HCT116 (cell line): ENCODE measurements at places on chromosomes 16 and 17. TPM values are rescaled to one million over a fixed set of nuclear protein-coding genes. Genes with fewer than 3 reads are reported as not detected.
A peak's percentile ranks its signal among the peaks of the same experiment; 100 is the strongest.

GRCh38 chr16:53576904-53577303 is 73.9 kb upstream of the AKTIP start:
- DNase-seq = no peak
- no peak overlapping the region for H3K4me3 ChIP-seq
- H3K27ac ChIP-seq = no peak overlapping the region
- no peaks in the 10 kb centered on the region for H3K27me3 ChIP-seq
- no peaks in the 10 kb centered on the region for H3K36me3 ChIP-seq
- H3K4me1 ChIP-seq = no peaks in the 10 kb centered on the region

- H3K27ac ChIP-seq = no peak overlapping the region
- H3K4me1 ChIP-seq = no peaks in the 10 kb centered on the region
- no peaks in the 10 kb centered on the region for H3K36me3 ChIP-seq
- DNase-seq = no peak
- no peak overlapping the region for H3K4me3 ChIP-seq
These were observed 24.6 kb downstream of the CACNG1 start for GRCh38 chr17:67068999-67069398.

DNA sequence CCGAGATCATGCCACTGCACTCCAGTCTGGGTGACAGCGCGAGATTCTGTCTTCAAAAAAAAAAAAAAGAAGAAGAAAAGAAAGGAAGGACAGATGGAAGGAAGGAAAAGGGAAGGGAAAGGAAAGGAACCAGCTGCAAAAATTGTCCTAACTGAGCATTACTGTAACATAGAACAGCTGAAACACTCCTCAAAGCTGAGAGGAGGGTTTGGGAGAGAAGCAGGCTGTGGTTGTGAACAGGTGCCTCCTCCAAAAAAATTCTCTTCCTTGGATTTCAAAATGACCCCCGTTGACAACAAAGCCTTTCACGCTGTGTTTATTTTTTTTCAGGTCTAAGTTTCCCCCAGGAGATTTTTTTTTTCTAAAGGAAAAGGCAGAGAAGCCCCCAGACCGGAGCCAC is 541.4 kb downstream of the WWOX start:
- H3K4me3 ChIP-seq = no peak overlapping the region
- no peak for DNase-seq
- H3K27me3 ChIP-seq = no peaks in the 10 kb centered on the region
- no peaks in the 10 kb centered on the region for H3K36me3 ChIP-seq
- H3K27ac ChIP-seq = no peak overlapping the region

- peaks cover 18% of the 10 kb centered on the region; the same call in 1 of the 2 replicates for H3K36me3 ChIP-seq
- H3K4me1 ChIP-seq = peaks cover 44% of the 10 kb centered on the region
- peak overlapping the region; percentile 86 for H3K4me3 ChIP-seq
- DNase-seq = no peak
- H3K27me3 ChIP-seq = no peaks in the 10 kb centered on the region
- peak overlapping the region; percentile 95 for H3K27ac ChIP-seq
These were observed 567 bp downstream of the UBB start for GRCh38 chr17:16381496-16381820.

MARCHF10 gene
- not detected for total RNA-seq

- no peak for DNase-seq
- H3K4me3 ChIP-seq = peak overlapping the region; percentile 67
- H3K36me3 ChIP-seq = no peaks in the 10 kb centered on the region
- peak overlapping the region; percentile 75; the same call in 1 of the 2 replicates for H3K27ac ChIP-seq
- no peaks in the 10 kb centered on the region for H3K27me3 ChIP-seq
- H3K4me1 ChIP-seq = peaks cover 19% of the 10 kb centered on the region
These were observed 823 bp downstream of the TNRC6C start for GRCh38 chr17:77959126-77959925.

MYCBPAP gene
- total RNA-seq = not detected

KRT15 gene
- total RNA-seq = 37.1 TPM

GRCh38 chr17:81686614-81687013 is 2.8 kb downstream of the HGS start:
- H3K27ac ChIP-seq = peak overlapping the region; percentile 0; the same call in 1 of the 2 replicates
- H3K4me1 ChIP-seq = peaks cover 18% of the 10 kb centered on the region
- no peak overlapping the region for H3K4me3 ChIP-seq
- DNase-seq = no peak
- peaks cover 26% of the 10 kb centered on the region for H3K36me3 ChIP-seq
- H3K27me3 ChIP-seq = no peaks in the 10 kb centered on the region

DNA sequence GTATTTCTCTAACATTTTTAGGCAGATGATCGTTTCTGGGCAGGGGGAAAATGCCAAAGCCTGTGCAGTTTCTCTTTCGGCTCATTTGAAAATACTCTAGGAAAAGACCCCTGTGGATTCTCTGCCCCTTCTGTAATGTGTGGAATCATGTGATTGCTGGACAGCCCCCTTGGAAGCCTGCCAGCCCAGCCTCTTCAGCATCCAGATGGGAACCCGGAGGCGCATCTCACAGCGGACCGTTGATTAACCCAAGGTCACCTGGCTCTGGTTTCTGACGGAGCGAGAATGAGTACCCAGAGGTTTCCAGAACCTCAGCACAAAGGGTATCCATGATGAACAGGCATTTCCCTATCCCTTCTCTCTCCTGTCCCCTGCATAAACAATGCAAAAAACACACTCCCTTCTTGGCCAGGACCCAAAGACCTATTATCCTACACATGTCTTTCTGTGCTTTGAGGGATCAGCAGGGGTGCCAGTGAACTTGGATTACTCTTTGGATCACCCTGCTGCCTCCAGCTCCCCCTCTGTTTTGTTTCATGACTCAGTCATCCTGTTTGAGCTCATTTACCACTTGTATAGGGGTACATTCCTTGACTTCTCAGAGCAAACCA is 957.1 kb upstream of the RBFOX1 start:
- H3K27ac ChIP-seq = no peak overlapping the region
- DNase-seq = no peak
- no peak overlapping the region for H3K4me3 ChIP-seq
- H3K4me1 ChIP-seq = no peaks in the 10 kb centered on the region
- H3K27me3 ChIP-seq = no peaks in the 10 kb centered on the region

GRCh38 chr16:11187522-11188023 is 68.4 kb downstream of the SOCS1 start:
- H3K36me3 ChIP-seq = no peaks in the 10 kb centered on the region
- no peak for DNase-seq
- H3K4me1 ChIP-seq = peaks cover 23% of the 10 kb centered on the region
- no peak overlapping the region for H3K4me3 ChIP-seq
- no peaks in the 10 kb centered on the region for H3K27me3 ChIP-seq

- DNase-seq = no peak
- 0 out of 2 replicates have a peak, but pooled peaks cover 5% of the 10 kb centered on the region for H3K36me3 ChIP-seq
- no peak overlapping the region for H3K27ac ChIP-seq
- no peak overlapping the region for H3K4me3 ChIP-seq
- no peaks in the 10 kb centered on the region for H3K27me3 ChIP-seq
- no peaks in the 10 kb centered on the region for H3K4me1 ChIP-seq
These were observed 7.9 kb downstream of the NKD1 start for GRCh38 chr16:50555952-50556673.

DNA sequence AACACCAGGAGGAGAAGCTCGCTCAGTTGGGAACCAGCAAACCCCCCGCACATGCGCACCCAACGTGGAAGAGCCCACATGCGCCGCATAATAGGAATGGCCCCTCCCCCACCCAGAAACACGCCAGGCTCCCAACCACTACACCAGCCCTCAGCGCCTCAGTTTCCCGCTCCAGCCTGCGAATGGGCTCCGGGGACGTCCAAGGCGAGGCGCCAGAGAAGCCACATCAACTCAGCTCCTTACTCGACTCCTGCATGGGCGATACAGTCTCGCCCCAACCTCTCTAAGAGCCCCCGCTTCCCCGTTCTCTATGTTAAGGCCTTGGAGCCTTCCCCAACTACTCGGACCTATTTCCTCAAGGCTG is 504 bp downstream of the SRSF1 start:
- H3K4me1 ChIP-seq = peaks cover 24% of the 10 kb centered on the region
- peak overlapping the region; percentile 100 for H3K27ac ChIP-seq
- H3K27me3 ChIP-seq = no peaks in the 10 kb centered on the region
- peaks cover 39% of the 10 kb centered on the region for H3K36me3 ChIP-seq
- H3K4me3 ChIP-seq = peak overlapping the region; percentile 88

- H3K36me3 ChIP-seq = no peaks in the 10 kb centered on the region
- H3K4me3 ChIP-seq = no peak overlapping the region
- H3K27me3 ChIP-seq = no peaks in the 10 kb centered on the region
- no peak for DNase-seq
- no peak overlapping the region for H3K27ac ChIP-seq
These were observed 175.6 kb downstream of the SOX9 start for GRCh38 chr17:72296456-72296855.

YBX2 gene
- total RNA-seq = 2.3 TPM

GRCh38 chr17:64081802-64082799 is 47.8 kb downstream of the ERN1 start:
- no peak overlapping the region for H3K4me3 ChIP-seq
- H3K4me1 ChIP-seq = peaks cover 50% of the 10 kb centered on the region
- peak overlapping the region; percentile 6; the same call in 1 of the 2 replicates for H3K27ac ChIP-seq
- H3K27me3 ChIP-seq = no peaks in the 10 kb centered on the region

PPL gene
- total RNA-seq = 56.4 TPM

DOC2B gene
- total RNA-seq = 15.2 TPM

GRCh38 chr17:9235346-9235745 is 214.0 kb downstream of the NTN1 start:
- H3K4me1 ChIP-seq = peaks cover 12% of the 10 kb centered on the region
- DNase-seq = no peak
- no peaks in the 10 kb centered on the region for H3K36me3 ChIP-seq
- no peaks in the 10 kb centered on the region for H3K27me3 ChIP-seq

PABPN1L gene
- total RNA-seq = 0.57 TPM

ITGAL gene
- total RNA-seq = 1.4 TPM

GRCh38 chr16:23394141-23394831 is 58.7 kb downstream of the COG7 start:
- H3K4me1 ChIP-seq = no peaks in the 10 kb centered on the region
- H3K27ac ChIP-seq = no peak overlapping the region
- DNase-seq = no peak
- H3K36me3 ChIP-seq = peaks cover 11% of the 10 kb centered on the region

EME2 gene
- total RNA-seq = 36.3 TPM

DNA sequence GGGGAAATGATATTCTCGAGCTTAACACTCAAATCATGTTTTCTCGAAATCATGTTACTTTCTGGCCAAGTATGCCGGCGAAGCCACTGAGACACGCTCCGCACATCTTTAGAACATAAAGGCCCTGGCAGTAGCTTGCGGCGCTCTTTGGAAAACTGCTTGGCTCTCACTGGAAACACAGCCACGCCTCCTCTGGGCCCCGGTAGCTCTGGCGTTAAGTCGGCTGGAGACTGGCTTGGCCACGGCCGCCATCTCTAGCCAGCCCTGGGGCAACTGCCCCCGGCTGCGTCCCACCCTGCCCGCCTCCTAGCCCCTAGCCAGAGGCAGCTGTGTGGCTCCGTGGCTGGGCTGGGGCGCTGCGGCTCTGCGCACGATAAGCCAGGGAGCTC is 9.2 kb upstream of the BAIAP2 start:
- peaks cover 18% of the 10 kb centered on the region for H3K4me1 ChIP-seq
- H3K27ac ChIP-seq = no peak overlapping the region
- no peaks in the 10 kb centered on the region for H3K36me3 ChIP-seq
- no peak overlapping the region for H3K4me3 ChIP-seq
- no peak for DNase-seq

GRCh38 chr16:59470556-59470955 is 736.4 kb upstream of the GOT2 start:
- H3K27me3 ChIP-seq = no peaks in the 10 kb centered on the region
- no peak overlapping the region for H3K27ac ChIP-seq
- H3K4me1 ChIP-seq = no peaks in the 10 kb centered on the region

WNT9B gene
- not detected for total RNA-seq

DNA sequence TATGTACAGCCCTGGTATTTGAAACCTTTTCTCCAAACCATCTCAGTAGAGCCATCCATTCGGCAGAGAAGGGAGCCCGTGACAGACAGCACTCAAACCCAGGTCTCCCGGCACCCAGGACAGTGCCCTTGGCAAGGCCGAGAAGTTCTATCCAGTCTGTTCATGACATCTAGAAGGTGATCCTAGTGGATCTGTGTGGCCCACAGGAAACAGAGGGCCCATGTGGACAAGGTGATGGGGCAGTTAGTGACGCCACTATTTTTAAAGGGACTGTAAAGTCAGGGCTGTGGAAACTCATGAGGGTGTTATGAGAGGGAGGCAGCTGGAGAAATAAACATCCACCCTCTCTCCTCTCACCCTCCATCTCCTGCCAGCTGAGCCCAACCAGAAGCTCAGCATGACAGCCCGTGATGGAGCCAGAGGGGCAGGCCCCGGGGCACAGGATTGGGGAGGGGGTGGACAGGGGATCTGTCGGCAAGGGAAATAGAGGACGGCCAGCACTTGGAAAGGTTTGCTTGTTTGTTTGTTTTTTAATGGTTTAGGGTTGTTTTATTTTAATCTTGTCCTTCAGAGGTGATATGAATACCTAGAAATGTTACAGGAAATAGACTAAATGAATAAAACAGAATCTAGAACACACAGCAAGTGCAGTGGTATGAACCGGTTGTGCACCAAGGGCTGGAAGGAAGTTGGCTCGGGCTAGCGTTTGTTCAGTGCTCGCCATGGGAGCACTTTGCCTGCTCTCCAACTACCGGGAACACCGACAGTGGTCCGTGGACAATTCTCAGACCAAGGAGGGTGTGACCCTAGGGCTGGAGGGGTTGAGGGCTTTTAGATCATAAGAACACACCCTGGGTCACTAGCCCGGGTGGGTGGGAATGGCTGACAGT is 17.1 kb downstream of the MYLK3 start:
- H3K27me3 ChIP-seq = no peaks in the 10 kb centered on the region
- no peaks in the 10 kb centered on the region for H3K4me1 ChIP-seq
- H3K4me3 ChIP-seq = no peak overlapping the region
- no peaks in the 10 kb centered on the region for H3K36me3 ChIP-seq
- H3K27ac ChIP-seq = no peak overlapping the region

- no peaks in the 10 kb centered on the region for H3K27me3 ChIP-seq
- H3K36me3 ChIP-seq = peaks cover 14% of the 10 kb centered on the region; the same call in 1 of the 2 replicates
- H3K4me3 ChIP-seq = no peak overlapping the region
These were observed 33.6 kb upstream of the ANKFY1 start for GRCh38 chr17:4297351-4297750.

BRIP1 gene
- 22.2 TPM for total RNA-seq

GRCh38 chr16:69166946-69167930 is 19.7 kb upstream of the SNTB2 start:
- no peak overlapping the region for H3K27ac ChIP-seq
- H3K4me1 ChIP-seq = peaks cover 14% of the 10 kb centered on the region; the same call in 1 of the 2 replicates
- H3K27me3 ChIP-seq = no peaks in the 10 kb centered on the region
- H3K36me3 ChIP-seq = peaks cover 72% of the 10 kb centered on the region
- no peak for DNase-seq
- no peak overlapping the region for H3K4me3 ChIP-seq

DNA sequence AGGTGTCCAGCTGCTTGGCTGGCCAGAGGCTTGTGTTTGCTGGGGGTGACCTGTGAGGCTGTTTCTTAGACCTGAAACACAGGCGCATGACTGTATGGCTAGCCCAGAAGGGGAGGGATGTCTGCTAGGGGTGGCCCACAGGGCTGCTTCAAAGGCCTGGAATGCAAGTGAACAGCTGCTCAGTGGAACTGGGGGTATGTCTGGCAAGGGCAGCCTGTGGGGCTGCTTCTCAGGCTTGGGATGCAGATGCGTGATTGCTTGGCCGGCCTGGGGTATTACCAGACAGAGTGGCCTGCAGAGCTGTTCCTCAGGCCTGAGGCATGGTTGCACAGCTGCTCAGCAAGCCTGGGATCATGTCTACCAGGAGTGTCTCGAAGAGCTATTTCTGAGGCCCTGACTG is 20.5 kb downstream of the TANC2 start:
- no peaks in the 10 kb centered on the region for H3K36me3 ChIP-seq
- DNase-seq = no peak
- H3K27ac ChIP-seq = no peak overlapping the region
- H3K4me3 ChIP-seq = no peak overlapping the region
- H3K27me3 ChIP-seq = no peaks in the 10 kb centered on the region

DLX4 gene
- 14.0 TPM for total RNA-seq
